ENCODE measurements at places on chromosomes 5 and 9.

- peak; percentile 53 for DNase-seq
Observed at GRCh38 chr9:35826071-35826701, 2.3 kb downstream of the FAM221B start.

GRCh38 chr9:88233091-88233490 is 94.8 kb upstream of the SPATA31C2 start:
- no peak for DNase-seq

GRCh38 chr9:107874591-107875369 is 385.2 kb upstream of the KLF4 start:
- no peak for DNase-seq

DNA sequence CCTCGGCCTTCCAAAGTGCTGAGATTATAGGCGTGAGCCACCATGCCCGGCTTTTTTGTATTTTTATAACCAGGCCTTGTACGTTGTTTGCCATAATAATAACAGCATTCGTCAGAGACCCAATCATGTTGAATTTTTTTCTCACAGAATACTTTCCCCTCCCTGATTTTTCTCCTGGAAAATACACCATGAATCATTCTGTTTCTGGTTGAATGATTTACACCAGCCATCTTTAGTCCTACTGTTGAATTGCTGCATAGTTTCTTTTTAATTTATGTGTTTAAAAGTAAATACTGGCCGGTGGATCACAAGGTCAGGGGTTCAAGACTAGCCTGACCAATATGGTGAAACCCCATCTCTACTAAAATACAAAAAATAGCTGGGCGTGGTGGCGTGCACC is 3.5 kb downstream of the CNOT8 start:
- DNase-seq, result no peak

DNA sequence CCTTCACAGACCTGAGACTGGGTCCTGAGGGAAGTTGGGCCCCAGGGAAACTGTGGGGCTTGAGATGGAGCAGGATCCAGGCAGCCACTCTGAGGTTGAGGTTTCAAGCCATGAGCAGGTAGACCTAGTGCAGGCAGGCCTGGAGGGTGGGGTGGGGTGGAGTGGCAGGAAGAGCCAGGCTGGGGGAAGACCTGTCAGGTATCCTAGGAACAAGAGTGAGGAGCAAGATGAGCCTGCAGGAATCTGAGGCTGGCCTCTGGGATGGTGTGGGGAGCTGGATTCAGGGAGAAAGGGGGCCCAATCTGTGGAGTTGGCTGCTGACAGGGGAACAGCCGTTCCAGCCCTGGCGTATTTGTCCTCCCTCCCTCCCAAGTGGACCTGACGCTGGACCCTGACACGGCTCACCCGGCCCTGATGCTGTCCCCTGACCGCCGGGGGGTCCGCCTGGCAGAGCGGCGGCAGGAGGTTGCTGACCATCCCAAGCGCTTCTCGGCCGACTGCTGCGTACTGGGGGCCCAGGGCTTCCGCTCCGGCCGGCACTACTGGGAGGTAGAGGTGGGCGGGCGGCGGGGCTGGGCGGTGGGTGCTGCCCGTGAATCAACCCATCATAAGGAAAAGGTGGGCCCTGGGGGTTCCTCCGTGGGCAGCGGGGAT is 9.8 kb downstream of the RACK1 start:
- DNase-seq, result no peak

GRCh38 chr5:108251350-108251749 is 130.5 kb downstream of the FBXL17 start:
- DNase-seq, result no peak

GRCh38 chr5:136521696-136522095 is 156.4 kb upstream of the TRPC7 start:
- DNase-seq, result no peak

- DNase-seq, result no peak
Observed at GRCh38 chr5:151509836-151510235, 62.4 kb downstream of the SLC36A1 start.

- DNase-seq, result no peak
Observed at GRCh38 chr5:171493646-171494393, 74.4 kb downstream of the FGF18 start.

DNA sequence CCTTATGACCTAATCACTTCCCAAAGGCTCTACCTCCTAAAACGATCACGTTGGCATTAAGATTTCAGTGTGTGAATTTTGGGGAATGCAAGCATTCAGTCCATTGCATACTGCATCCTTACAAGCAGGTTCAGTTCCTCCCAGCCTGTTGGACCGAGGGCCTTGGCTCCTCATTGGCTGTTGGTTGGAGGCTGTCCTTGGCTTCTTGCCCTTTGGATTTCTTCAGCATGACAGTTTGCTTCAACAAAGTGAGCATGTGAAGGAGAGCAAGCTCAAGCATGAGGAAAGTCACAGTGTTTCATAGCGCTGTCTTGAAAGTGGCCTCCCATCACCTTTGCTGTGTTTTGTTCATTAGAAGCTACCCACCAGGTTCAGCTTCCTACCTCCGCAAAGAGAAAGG is 109.5 kb downstream of the GADD45G start:
- DNase-seq, result no peak

DNA sequence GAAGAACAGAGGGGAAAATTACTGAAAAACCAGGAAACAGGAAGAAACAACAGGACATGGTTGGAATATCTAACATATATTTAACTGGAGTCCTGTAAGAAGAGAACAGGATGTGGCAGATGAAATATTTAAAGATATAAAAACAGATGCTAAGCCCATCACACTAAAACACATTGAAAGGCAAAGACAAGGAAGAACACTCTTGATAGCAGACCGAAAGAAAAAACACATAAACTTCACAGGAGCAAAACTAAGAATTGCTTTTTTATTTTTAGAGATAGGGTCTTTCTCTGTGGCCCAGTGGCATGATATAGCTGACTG is 324.4 kb upstream of the ARRDC3 start:
- DNase-seq, result no peak

DNA sequence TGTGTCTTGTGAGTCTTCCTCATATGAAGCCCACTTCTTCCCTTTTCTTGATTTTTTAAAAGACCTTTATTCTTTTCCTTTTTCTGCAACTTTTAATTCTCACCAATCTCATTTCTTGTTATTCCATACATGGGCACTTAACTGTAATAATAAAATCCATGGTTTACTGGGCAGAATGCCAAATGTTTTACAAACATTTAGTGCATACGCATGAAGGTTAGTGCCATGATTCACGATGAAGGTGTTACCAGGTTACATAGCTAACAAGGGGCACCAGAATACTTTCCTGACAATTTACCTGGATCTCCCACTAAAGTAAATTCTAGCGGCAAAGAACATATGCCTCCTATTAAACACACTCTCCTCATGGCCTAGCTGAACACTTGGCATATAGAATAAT is 28.5 kb downstream of the MAN2A1 start:
- no peak for DNase-seq

DNA sequence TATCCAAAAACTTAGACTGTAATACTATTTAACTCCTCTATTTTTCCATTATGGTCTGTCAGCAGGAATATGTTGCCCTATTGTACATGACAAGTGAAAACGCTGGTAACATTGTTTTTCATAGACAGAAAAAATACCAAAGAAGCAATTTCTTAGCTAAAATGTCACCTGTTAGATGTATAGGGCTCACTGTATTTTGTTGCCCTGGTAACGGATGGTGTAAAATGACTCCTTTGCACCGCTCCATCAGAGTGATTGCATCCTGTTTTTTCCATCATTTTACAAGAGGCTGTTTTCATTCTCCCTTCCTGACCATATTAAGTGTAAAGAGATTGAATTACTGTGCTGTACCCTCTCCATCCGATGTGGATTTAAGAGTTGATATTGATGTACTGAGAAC is 460.1 kb upstream of the TLE4 start:
- DNase-seq, result no peak

- no peak for DNase-seq
Observed at GRCh38 chr5:149915392-149916260, 29.0 kb downstream of the PDE6A start.

DNA sequence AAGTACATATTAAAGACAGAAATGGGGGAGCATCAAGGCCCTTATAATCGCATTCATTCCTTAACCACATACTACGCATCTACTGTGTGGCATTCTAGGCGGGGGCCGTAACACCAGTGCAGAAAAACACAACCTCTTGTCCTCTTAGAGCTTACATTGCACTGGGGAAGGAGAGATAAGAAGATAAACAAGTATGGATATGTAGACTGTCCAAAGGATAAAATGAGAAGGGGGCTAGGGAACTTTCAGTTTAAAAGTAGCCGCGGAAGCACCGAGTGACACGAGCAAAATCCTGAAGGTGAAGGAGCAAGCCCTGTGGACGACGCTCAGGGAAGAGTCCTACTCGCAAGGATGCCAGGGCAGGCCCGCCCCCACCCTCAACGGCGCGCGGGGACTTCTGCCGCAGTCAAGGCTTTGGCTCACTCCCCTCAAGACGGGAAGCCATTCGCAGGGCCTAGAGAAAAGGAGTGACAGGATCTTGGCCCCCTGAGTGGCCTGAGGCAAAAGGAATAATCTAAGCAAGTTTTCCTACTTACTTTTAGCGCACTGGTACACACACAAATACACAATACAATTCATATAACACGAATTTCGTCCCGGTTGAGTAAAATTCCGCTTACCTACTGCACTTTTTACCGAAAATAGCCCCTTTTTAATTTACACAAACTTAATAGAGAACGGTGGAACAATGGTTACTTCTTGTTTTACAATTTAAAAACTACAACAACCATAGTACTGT is 1.3 kb upstream of the NIPBL start:
- peak; percentile 70 for DNase-seq

GRCh38 chr9:34382879-34383278 is 6.2 kb upstream of the MYORG start:
- DNase-seq, result peak; percentile 25

DNA sequence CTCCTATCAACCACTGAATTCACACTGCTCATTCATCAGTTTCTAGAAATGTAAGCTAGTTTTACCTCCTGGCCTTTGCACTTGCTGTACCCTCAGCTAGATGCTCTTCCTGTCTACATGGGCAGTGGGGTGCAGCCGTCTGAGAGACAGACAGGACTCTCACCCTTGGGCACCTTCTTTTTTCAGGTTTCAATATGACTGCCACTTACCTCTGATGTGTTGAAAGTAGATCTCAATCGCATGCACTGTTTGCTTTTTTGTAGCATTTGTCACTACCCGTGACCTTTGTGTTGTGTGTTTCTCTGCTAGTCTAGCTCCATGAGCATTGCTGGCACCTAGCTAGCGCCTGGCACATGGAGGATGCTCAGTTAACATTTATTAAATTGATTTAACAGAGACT is 403.1 kb upstream of the TRPC7 start:
- DNase-seq, result no peak

DNA sequence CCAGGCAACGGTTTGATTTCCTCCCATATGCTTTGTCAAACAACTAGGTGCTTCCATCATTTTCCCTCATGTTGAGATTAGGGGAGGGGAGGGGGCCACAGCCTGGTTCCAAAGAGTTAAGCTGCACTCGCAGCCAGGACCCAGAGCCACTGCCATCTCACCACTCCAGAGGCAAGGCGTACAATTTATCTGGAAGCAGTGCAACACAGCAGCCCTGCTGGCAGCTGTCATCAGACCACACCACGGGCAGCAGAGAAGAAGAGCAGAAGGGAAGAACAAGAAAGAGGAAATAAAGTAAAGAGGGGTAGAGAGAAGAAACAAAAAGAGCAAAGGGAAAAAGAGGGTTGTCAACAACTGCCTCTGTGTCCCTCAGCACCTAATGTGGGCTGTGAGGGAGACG is 38.9 kb downstream of the MED27 start:
- DNase-seq, result no peak

DNA sequence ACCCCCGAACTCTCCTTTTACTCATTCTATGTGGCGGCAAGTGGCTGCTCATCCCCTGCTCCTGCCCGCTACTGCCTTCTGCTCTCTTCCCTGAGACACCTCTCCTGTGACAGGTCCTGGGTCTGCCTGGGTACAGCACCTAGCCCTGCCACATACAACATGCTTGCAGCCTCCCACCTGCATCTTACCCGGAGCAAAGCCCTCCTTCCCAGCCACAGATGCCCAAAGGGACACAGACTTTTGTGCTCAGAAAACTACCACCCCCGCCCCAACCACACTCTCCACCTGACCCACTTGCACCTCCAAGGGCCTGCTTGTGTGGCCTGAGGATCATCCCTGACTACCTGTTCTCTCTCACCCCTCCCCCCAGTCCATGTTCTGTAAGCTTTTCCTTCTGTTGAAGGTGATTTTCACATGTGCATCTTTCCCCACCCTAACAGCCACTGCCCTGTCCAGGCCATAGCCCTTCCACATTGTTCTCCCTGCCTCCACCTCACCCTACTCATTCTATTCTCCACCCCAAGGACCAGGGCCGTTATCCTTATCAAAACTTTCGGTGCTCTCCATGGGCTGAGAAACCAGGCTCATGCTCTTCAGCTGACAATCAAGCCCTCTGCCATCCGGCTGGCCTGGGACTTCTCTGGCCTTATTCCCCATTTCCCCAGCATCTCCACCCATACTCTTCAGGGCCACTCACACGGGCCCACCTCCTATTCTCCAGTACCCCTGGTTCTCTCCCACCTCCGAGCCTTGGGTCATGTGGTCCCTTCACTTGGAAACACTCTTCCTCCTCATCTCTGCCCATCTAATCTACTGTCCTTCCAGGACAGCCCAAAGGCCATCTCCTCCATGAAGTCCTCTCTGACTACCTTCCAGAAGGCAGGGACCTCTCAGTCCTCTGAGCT is 46.4 kb upstream of the ALDH1B1 start:
- DNase-seq, result peak; percentile 31

- no peak for DNase-seq
Observed at GRCh38 chr5:177066224-177066623, 20.5 kb upstream of the FGFR4 start.

GRCh38 chr5:81068063-81068462 is 107.9 kb downstream of the RASGRF2 start:
- no peak for DNase-seq

DNA sequence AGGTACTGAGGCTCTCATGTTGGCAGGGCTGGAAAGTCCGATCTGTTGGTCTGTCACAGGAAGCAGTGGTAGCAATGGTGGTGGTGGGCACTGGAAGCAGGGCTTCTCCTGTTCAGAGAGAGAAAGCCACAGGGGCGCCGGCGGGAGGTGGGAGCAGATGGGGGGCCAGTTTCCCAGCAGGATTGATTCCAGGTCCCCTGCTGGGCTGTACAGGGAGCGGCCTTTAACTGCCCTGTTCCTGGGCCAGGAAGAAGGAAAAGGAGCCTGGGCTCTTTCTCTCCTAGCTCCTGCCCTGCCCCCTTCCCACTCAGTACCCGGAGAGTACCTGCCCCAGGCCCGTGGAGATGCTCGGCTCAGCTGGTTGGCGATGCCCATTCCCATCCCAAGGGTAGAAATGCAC is 2.6 kb upstream of the DAB2IP start:
- DNase-seq, result no peak

GRCh38 chr9:123339666-123340510 is 16.1 kb upstream of the CRB2 start:
- DNase-seq, result peak; percentile 84

- DNase-seq, result no peak
Observed at GRCh38 chr5:127589309-127590030, 59.4 kb upstream of the CTXN3 start.

Measured in activated CD8-positive, alpha-beta memory T cell treated with anti-CD3 and anti-CD28 coated beads, Interleukin-2, amount 10 ng/mL, durations not matched to agents 7 days and 5 days (primary cell).